ENCODE measurements at places on chromosomes 16 and 17.

GRCh38 chr17:78512976-78513375 is 64.2 kb downstream of the DNAH17 start:
- DNase-seq = no peak

- no peak for DNase-seq
Observed at GRCh38 chr17:66748578-66748977, 86.3 kb upstream of the CACNG5 start.

DNA sequence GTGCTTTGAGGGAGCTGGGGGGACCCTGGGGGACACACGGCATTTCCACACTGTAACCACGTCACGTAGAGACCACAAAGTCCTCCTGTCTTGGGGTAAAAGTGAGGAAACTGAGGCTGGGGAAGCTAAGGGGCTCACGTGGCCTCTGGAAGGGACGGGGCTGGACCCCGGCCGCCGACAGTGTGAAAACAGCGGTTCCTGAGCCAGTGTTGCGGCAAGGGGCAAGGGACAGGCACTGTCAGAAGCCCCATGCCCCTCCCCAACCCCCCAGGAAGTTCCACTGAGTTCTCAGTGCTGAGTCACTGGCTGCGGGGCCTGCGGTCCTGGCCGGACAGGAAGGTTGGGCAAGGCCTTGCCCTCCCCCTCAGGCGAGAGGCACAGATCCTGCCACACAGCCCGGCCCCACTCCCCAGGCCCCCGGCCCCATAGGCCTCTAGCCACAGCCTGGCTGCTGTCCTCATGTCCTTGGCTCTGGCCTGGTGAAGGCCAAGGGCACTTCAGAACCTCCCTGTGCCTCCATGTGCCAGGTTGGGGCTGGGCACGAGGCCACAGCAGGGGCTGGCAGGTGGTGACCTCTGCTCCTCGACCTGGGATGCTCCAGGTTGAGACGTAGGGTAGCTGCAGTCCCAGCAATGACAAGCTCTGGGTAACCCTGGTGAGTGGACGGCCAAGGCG is 5.0 kb upstream of the CCDC57 start:
- no peak for DNase-seq

- DNase-seq = no peak
Observed at GRCh38 chr17:34379868-34380267, 16.8 kb upstream of the CCL1 start.

- no peak for DNase-seq
Observed at GRCh38 chr17:40720899-40721298, 17.3 kb upstream of the KRT24 start.

DNA sequence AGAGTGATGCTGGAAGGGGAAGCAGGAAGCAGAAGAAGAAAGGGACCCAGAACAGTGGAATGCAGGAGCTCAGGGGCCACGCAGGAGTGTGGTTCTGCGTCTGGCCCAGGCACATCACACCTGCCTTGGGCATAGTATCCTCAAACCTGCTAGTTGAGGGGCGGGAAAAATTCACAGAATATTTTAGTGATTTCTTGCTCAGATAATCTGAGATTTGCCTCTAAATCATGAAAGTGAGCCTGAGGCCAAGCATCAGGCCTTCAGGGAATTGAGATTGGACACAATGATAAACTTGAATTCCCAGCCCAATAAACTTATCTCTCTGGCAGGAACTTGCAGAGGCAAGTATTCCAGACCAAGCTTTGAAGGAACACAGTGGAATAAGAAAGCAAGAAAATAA is 48.5 kb upstream of the CCL2 start:
- DNase-seq = no peak

- no peak for DNase-seq
Observed at GRCh38 chr17:77280304-77281121, 139.7 kb downstream of the SEC14L1 start.

- peak; percentile 17 for DNase-seq
Observed at GRCh38 chr17:81923302-81924260, 4.0 kb downstream of the MAFG start.

GRCh38 chr16:80300456-80300855 is 240.3 kb upstream of the DYNLRB2 start:
- no peak for DNase-seq

- no peak for DNase-seq
Observed at GRCh38 chr16:8920645-8921346, 38.6 kb downstream of the LITAFD start.

DNA sequence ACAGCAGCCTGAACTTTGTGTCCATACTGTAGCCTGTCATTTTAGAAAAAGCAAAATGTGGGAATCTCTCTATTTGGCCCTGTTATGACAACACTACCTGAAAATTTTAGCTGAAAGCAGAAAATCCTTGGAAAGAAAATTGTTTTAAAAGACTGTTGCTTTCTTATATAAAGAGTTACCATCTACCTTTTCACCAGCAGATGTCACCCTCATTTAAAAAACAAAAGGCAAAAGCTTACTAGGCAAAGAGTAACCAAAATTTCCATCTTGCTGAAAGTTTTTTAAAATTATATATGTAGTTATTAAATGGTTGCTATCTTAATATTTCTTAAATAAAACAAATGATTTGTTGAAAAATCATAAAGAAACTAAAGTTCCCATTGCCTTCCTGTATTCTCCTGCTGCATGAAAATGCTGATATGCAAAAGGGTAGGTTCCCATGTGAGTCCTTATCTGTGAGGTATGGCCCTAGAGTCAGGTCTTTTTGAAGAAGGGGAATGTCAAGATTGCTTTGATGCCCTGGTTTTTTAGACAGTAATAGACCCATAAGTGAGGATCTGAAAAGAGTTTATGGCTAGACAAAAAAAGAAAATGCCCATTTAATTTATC is 61.0 kb downstream of the TNRC6C start:
- DNase-seq = no peak

DNA sequence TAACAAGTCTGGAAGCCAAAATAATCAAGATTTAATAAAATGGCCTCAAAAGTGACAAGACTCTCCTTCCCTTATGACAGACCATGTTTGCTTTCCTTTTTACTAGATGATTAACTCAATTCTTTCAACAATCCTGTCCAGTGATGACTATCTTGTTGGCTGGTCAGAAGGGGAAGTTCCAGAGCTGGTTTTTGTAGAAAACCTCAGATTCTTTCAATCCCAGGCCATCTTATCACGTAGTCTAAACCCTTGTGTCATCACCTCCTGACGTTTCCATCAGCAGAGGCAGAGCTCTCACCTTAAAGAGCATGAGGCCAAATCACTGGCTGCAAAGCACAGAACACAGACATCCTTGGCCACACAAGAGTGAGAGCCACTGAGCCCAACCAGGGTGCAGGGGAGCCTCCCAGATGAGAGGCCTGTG is 125.3 kb downstream of the ANKRD11 start:
- no peak for DNase-seq

GRCh38 chr17:61073131-61073530 is 326.5 kb upstream of the TBX2 start:
- no peak for DNase-seq

All from fibroblast of skin of left biceps (primary cell).